ENCODE measurements at places on chromosomes 7 and 10.

- DNase-seq, result no peak
Measured at GRCh38 chr10:105150259-105150880, 509.3 kb downstream of the SORCS3 start.

DNA sequence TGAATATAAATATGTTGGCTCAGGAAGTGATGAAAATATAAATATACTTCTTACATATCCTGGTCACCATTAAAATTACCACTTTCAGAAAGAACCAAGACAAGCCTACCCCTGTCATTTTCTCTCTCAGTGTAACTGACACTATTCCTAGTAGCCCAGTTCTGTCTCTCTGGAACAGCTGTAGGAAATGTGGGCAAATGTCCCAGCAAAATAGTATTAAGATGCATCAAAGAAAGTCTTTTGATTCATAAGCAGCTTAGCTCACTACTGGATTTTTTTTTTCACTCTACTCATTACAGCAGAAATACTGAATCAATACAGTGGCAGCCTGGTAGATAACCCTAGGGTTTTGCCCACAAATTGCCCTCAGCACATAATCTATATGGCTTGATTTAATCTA, 290.9 kb downstream of the DNAJB9 start:
- no peak for DNase-seq

DNA sequence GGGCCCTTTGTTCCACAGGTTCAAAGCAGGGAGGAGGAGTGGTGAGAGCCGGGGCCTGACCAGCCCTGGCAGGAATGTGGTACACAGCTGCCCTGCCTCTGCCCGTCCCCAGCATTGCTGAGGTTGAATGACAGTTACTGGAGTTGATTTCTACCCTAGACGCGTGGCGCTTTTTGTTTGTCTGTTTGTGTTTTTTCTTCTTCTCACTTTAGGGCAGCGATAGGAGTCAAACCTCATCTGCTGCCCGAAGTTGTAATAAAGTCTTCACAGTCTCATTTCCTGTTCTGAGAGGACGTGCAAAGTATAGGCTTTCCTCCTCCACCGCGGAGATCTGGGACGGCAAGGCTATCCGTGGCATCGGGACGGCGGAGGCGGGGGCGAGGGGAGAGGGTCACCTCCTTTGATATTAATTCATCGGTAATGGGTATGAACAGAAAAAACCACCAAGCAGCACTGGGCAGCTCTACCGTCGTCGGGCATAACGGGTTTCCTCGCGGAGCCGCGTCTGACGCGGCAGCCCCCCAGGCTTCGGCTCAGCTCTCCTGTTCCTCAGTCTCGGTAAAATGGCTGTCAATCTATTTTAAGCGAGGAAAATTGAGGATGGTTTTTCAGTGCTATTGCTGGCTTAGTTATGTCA, 160.8 kb downstream of the LRMDA start:
- DNase-seq, result no peak

GRCh38 chr10:74292871-74293427, 141.9 kb downstream of the ADK start:
- no peak for DNase-seq

DNA sequence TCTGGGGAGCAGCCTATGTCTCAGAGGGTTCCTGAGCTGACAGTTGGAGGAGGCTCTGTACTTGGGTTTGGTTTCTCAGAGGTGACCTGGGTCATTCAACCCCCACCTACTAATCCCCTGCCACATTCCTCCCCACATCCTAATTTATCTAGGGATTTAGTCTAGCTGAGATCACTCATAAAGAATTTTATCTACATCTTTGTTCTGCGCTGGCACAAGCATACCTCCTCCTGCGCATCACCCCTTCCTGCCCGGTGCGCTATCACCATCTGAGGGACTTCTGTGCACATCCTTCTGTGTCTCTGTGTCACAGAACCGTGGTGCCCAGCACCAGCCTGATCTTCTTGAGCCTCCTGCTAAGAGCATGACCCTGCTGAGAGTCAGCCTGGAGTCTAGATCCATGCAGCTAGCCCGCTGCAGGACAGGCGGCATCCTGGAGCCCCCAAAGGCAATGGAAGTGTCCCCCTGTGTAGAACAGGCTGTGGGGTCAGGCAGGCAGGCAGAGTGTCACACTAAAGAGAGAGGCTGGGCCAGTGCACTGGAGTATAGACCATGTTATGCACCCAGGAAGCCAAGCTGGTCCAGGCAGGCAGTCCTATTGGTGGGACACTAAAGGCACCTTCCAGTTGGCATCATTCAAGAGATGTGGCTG, 63.6 kb downstream of the ARHGAP22 start:
- no peak for DNase-seq

DNA sequence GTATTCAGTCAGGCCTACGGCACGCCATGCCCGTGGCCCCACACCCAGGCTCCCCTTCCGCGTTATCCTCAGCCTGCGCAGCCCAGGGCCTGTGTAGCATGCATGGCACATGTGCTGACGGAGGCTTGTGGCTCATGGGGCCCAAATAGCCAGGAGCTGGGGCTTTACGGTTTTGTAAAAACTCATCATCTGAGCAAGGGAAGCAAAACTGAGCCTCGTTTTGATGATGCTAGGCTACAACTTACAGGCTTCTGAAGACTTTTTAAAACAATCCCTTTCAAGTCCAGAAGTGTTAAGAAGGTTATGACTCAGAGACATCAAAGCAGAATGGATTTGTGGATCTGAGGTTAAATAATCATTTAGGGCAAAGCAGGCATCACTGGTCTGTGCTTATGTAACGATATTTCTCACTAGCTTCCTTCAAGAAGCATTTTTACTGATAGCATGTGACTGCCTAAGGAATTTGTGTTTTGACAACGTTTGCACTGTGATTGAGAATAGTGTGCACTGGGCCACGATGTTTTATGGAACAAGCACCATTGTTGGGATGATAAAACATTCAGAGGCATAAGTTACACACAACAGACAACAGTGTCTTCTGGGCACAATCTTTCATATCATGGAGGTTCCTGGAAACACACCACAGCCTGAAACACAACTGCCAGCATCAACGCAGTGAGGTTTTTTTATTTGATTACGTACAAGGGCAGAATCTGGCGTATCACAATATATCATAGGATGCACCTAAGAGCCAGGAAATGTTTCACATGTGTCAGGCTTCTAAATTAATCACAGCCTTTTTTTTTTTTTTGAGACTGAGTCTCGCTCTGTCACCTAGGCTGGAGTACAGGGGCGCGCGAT, 274.3 kb downstream of the CCDC3 start:
- no peak for DNase-seq

DNA sequence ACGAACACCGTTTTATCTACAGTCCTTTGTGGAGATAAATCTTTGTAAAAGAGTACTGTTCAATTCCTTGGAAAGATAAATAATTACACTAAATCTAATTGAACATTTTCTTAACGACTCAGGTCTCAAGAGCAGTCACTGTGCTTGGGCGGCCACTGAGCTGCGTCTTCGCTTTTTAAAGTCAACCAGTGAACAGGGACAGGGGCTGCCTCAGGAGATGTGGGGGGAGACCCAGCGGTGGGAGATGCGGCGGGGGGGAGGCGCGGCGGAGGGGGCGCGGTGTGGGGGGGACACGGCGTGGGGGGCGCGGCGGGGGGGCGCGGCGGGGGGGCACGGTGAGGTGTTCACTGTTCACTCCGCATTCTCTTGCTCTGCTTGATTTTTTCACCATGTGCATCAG, 39.8 kb downstream of the CAMK2B start:
- no peak for DNase-seq

DNA sequence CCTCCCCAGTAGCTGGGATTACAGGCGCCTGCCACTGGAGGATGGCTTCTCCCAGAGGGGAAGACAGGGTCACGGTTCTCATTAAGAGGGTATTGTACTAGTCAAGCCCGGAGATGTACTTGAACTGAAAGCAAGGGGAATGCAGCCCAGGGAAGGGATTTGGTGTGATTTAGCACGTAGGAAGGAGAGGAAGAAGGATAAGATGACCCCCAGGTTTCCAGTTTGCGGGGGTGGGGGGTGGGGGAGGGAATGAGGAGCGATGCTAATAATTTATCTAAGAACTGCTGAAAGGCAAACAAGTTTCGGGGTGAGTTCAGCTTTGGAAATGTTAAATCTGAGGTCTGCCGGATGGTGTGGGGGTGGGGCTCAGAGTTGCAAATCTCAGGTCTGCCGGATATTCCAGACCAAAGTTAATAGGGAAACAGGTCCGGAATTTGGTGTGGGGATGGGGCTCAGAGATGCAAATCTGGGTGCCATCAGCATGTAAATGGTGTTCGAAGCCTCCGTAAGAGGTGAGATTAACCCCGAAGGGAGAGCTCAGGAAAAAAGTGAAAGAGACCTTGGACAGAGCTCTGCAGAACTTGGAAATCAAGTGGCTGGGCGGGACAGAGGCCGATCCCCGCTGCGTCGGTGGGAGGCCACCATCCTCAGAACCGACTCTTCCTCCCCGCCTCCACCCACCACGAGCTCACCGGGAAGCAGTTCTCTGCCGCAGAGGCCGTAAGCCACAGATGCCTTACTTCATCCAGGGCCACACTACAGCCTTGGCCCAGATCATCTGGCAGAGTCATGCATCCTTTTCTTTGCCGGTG, 1.6 kb upstream of the SEPHS1 start:
- DNase-seq, result no peak

- no peak for DNase-seq
Measured at GRCh38 chr7:19268737-19269136, 123.5 kb upstream of the FERD3L start.

DNA sequence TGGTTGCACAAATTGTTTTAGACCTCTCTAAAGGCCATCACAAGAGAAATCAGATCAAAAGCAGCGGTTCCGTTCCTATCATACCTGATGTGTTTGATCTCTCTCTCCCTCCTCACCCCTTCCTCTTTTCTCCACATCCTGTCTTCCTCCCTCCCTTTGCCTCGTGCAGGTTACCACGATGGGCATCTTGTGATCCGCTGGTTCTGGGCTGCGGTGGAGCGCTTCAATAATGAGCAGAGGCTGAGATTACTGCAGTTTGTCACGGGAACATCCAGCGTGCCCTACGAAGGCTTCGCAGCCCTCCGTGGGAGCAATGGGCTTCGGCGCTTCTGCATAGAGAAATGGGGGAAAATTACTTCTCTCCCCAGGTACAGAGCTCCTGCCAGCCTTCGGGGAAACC, 28.5 kb upstream of the STK17A start:
- peak; percentile 8 for DNase-seq

DNA sequence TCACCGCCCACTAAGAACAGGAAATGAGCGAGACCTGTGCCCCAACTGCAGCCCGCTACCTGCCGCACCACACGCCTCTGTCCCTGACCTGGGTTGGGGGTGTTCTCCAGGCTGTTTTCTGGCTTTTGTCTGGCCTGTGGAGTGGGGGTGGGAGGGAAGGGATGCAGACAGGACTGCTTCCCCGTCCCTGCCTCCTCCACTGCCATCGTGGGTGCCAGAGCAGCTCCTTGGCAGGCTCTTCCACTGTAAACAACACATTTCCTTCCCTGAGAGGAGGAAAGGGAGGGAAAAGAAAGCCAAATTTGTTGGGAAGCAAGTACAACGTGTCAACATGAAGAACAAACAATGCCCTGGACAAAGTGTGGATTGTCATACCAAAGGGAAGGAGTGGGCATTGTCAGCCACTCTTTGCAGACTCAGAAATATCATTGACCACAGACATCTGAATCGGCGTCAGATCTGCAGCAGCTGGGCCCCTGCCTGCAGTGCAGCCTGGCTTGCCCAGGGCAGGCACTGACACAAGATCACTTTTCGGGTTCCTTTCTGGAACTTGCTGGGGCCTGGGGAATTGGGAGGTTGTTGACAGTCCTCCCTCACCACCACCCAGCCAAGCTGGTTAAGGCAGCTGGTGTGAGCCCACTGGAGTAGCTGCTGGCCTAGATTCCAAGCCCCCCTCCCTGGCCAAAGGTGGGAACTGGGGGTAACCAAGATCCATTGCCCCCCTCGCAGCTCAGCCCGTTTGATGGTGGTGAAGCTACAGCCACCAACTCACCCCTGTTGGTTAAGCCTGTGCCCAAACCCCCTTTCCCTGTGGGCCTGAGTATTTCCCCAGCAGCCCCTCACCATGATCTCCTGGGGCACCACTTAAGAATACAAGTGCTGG, 22.6 kb upstream of the TRIM8 start:
- DNase-seq, result no peak

DNA sequence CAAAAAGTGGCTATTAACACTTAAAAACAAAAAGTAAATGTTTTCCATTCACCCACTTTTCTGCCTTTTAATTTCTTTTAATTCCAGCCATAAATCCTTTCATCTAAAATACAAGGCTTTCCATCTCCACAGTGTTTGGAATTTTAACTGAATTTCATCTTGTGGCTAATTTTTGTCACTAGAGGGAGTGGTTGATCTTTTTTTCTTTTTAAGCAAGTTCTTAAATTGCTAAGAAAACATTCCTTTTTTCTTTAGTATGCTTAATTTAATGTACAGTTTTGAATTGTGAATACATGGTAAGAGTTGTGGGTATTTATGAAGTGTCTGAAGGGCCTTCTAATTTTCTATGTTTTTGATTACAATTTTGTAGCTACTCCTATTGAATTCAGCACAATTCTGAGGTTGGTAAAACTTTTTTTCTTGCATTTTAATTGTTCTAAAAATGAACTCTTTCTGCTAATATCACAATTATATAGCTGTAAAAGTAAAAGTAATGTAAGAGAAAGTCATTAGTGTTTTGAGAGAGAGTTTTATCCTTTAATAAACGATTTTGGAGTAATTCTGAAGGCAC, 54.9 kb upstream of the ANK3 start:
- DNase-seq, result peak; percentile 3

GRCh38 chr10:98215373-98215772, 52.6 kb downstream of the LOXL4 start:
- no peak for DNase-seq

DNA sequence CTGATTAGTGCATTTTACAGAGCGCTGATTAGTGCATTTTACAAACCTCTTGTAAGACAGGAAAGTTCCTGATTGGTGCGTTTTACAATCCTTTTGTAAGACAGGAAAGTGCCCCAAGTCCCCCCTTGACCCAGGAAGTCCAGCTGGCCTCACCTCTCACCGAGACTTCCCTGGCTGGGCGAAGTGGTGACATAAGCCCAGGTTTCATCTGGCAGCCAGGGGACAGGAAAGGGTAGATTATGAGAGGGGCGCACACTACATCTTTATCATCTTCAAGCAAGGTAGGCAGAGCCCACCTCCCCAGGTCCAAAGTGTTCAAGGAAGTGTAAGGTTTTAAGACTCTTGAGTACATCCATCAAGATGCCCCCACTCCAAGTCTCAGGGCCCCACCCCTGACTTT, 5.5 kb upstream of the GDF10 start:
- DNase-seq, result no peak

- DNase-seq, result peak; percentile 29
Measured at GRCh38 chr10:127945341-127945758, 38.4 kb downstream of the PTPRE start.

DNA sequence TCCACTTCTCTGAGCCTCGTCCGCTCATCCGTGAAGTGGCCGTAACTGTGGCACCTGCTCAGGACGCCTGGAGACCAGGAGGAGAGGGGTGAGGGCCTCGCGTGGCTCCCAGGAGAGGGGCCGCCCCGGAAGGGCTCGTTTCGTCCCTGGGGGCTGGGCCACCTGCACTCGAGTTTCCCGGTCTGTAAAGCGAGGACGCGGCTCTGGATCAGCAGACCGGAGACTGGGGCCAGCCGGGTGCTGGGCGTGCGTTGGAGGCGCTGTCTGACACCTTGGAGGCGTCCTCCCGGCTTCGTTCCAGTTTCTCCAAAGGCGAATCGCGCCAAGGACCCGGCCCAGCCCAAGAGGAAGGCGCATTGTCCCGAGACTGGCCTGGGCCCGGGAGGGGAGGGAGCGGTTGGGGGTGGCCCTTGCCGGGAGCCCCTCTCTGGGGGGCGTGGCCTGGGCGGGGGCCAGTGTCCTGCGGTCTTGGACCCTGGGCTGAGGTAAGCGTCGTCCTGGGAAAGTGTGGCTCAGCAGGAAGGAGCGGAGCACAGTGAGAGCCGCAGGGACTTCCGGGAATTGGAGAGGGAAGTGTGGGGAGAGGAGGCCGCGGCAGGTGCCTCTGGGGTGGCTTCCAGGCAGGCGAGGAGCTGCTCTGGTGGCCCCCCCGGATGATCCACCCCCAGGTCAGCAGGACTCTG, 89.6 kb downstream of the FOXL3 start:
- DNase-seq, result no peak
